ENCODE measurements at places on chromosomes 6 and 20. TPM values are rescaled to one million over a fixed set of nuclear protein-coding genes. Genes with fewer than 3 reads are reported as not detected.

Gene SEC63
- 35.0 TPM for total RNA-seq

Gene DAAM2
- total RNA-seq, result 48.1 TPM

Gene PRICKLE4
- 42.1 TPM for total RNA-seq

Gene GRM4
- not detected for total RNA-seq

Gene SGK2
- 1.0 TPM for total RNA-seq

Gene LHFPL5
- total RNA-seq, result not detected

Gene PYGB
- 93.2 TPM for total RNA-seq

Gene AKAP12
- 67.7 TPM for total RNA-seq

Gene C20orf204
- 1.3 TPM for total RNA-seq

Gene SLC12A5
- not detected for total RNA-seq

Gene PNPLA1
- 0.61 TPM for total RNA-seq

Gene SMOC2
- total RNA-seq, result 8.6 TPM

Gene MOCS3
- 4.4 TPM for total RNA-seq

- DNase-seq, result no peak
Measured at GRCh38 chr6:86969573-86969972, 32.2 kb downstream of the HTR1E start.

- DNase-seq, result no peak
Measured at GRCh38 chr6:155297669-155298068, 16.6 kb downstream of the TFB1M start.

DNA sequence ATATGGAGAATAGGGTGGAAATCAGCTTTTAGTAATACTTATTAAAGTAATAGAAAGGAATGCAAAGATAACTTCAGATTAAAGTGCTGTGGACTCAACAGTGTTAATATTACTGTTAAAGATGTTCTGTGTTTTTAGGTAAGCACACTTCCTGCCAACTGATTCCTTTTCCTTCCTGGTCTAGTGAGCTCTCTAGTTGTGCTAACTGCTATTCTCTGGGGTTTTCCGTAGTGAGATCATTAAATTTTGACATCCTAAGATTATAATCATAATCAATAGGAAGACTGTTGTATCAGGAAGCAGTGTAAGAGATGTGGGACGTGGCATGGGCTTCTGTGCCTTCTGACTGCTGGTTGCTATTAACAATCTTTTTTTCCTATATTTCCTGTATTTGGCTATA lies 1.2 kb upstream of the TMEM217 start:
- no peak for DNase-seq

GRCh38 chr6:157769776-157770426 lies 53.1 kb upstream of the SNX9 start:
- DNase-seq, result no peak

DNA sequence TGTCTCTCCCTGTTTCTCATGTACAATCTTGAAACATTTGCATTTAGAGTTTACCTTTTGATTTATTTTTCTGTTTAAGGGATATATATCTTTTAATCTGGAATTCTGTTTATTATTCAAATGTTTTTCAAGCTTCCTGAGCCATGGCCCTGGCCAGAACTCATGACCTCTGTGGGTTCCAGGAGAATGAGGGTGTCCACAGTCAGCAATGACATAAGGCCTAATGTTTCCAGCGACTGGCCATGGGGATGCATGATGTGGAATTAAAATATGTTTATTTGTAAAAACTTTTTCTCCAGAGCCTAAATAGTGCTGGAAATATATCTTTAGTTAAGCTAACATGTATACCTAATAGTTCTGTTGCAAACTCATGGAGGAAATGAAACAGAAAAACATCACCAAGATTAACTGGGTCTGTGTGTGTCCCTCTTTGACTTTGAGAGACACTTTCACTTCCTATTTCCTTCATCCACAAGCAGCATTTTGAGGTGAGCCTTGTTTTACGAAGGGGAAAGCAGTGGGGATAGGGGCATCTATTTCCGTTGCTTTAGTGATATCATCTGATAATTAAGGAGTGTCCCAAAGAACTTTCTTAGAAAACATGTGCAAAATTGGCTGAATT lies 87.6 kb downstream of the SMOC2 start:
- DNase-seq, result no peak

DNA sequence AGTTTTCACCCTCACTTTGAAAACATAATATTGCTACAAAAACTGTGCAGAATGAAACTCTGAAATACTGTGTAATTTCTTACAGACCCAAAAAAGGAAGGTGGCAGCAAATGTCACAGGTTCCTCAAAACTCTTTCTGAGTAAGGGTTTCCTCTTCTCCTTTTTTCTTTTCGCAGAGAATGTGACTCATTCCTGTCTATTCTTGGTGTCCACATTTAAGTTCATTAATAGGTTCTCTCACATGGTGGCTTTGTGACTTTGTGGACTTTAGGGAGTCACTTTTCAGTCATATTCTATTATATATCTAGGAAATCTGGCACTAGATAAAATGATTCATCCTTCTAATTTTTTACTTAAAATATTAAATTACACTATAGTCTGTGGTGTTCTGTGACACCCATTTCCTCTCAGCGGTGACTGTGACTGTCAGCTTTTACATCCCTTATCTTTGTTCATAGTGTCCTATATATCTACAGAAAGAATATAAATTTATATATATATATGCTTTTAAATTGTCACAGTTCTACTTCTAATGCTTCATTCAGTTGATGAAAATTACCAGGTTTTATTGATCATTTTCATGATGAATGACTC lies 126.8 kb upstream of the HCRTR2 start:
- no peak for DNase-seq

DNA sequence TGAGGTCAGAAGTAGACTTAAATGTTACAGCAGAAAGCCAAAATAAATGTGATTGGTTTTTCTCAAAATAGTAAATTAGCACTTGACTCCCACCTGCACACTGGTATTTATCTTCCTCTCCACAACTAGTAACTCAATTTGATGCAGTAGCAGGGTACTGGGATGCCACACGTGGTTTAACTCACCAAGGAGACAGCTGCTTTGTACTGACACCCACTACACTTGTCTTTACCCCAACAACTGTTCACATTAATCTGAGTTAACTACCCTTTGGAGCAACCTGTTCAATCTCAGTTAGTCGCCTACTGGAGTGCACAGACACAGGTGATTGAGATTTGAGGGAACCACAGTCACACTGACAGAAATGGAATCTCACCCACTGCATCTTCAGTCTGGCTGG lies 242.1 kb downstream of the PRKN start:
- no peak for DNase-seq

- DNase-seq, result no peak
Measured at GRCh38 chr20:37295595-37295994, 6.1 kb downstream of the MANBAL start.

- DNase-seq, result no peak
Measured at GRCh38 chr6:31907158-31907813, 5.4 kb upstream of the ZBTB12 start.

DNA sequence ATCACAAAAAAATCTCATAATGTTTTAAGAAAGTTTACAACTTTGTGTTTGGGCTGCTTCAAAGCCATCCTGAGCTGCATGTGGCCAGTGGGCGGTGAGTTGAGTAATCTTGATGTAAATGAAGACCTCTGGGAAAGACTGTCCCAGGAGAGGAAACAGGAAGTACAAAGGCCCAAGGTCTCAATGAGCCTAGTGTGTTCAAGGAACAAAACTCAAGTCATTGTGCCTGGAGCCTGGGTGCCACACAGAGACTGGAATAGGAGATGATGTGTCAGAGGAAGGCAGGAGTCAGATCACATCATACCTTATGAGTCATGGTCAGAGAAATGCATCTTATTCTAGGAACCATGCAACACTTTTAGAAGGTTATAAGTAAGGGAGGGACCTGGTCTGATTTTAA lies 51.5 kb downstream of the COL19A1 start:
- no peak for DNase-seq

DNA sequence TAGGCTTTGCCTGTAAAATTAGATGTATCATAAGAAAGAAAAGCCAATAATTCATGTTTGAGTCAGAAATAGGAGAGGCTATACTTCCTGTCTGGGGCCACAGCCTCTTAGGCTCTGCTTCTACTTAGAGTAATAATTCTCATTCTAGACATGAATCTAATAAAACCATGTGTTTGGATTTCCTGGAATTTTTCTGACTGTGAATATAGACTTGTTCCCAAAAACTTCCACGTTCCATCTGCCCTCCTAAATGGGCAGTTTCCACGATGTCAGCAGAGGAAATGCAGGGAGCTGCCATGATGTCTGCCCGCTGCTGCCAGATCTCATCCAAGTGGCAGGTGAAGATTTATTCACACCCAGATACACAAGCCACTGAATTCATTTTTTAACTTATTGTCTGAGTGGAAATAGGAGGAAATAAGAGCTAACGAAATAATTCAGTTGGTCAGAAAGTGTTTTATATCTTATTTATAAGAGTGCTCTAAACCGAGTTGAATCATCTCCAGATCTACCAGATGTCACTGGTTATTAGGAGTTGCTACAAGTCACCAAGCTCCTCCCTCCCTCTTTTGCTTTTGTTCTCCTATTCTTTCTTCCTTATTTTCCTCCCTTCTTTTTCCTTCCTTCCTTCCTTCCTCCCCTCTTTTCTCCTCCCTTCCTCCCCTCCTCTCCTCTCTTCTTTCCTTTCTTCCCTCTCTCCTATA lies 69.3 kb downstream of the ALDH8A1 start:
- DNase-seq, result no peak

GRCh38 chr6:113819169-113819830 lies 37.8 kb upstream of the MARCKS start:
- DNase-seq, result no peak

GRCh38 chr6:49939993-49940498 lies 23.9 kb downstream of the DEFB114 start:
- DNase-seq, result no peak

DNA sequence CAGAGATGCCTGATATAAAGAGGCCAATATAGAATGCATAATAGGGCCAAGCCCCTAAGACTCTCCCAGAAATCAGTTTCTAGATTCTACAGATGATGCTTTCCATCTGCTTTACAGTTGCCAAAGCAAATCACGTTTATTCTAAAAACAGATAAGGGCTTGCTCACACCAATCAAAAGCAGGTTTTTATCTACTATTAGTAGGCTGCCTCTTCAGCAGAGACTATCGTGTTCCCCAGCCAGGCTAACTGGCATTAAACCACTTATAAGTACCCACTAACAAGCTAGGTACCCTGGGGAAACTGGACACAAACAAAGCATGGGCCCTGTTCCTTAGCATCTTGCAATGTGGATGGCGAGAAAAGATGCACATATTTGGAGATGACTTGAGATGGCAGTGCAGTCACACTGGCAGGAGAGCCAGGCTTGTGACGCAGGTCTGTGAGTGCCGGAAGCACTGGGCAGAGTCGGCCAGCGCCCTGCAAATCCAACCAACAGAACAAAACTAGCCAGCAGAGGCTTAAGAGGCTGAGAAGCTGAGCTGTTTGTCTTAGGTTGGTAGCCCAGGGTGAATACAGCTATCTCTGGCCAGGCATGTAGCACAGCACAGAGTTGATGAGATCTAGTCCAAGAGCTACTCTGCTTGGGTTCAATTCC lies 73.4 kb downstream of the GFOD1 start:
- DNase-seq, result peak; percentile 19

DNA sequence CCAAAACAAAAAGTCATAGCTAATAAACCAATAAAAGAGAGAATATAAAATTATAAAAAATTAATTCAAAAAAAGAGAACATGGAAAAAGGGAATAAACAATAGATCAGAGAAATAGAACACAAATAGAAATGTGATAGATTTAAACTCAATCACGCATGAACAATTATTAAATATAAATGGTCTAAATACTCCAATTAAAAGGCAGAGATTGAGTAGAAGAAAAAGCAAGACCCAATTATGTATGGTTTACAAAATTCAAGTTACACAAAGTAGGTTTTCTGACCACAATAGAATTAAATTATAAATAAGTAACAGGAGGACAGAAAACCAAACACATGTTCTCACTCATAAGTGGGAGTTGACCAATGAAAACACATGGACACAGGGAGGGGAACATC lies 36.4 kb upstream of the MAN1A1 start:
- DNase-seq, result no peak

- DNase-seq, result no peak
Measured at GRCh38 chr6:25889877-25890853, 16.1 kb upstream of the SLC17A3 start.

DNA sequence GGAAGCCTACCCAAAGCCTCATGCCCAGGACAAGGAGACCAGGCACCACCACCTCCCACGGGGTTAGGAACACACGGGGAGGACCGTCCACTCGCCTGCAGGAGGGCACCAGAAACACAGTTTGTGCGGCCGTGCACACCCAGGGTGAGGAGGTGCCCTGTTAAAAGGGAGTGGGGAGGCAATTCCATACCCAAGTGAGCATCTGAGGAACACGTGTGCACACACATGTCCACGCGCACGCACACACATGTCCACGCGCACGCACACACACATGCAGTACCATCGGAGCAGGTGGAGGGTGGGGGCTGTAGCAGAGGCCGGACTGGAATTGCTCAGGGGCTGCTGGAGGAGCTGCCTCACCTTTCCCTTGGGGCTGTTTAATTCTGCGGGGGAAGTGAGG lies 259.4 kb downstream of the TAF4 start:
- peak; percentile 50 for DNase-seq

Measured in upper lobe of left lung (tissue), 6 donors.